ENCODE measurements at places on chromosomes 4 and X.
A peak's percentile ranks its signal among the peaks of the same experiment; 100 is the strongest.

GRCh38 chr4:119286377-119287002, 35.4 kb downstream of the FABP2 start:
- no peak for DNase-seq

DNA sequence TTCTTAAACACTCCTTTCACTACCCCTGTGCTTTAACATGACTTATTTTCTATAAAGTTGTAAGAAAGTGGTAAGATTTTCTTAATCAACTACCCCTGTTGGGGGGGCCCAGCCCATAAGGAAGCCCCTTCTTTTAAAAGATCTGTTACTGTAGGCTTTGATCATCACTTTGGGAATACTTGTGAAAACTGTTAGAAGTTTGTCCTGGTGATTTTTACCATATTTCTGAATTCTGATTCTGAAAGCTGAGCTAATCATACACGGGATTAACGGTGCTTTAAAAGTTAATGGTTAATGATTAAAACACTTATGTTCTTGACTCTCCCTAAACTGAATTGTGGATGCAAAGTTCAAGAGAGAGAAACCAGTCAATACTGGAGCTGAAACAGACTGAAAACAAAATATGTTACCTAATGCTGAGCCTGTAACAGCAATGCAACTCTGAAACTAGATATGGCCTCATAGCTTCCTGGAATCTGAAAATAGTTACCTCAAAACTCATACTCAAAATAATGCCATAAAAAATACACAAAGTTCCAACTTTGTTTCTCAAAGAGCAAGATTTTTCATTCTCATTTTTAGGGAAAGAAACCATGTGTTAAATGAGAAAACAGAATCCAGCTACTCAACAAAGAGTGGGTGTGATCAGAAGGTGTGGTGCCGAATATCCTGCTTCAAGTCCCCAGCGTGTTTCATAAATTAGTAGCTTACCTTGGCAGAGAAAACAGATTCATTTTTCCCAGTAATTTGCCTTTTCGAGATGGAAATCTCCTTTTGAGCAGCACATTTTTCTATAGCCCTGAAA, 31.6 kb downstream of the ADH7 start:
- DNase-seq: no peak

- DNase-seq: no peak
These were observed 48.5 kb upstream of the MYOZ2 start for GRCh38 chr4:119087121-119087520.

DNA sequence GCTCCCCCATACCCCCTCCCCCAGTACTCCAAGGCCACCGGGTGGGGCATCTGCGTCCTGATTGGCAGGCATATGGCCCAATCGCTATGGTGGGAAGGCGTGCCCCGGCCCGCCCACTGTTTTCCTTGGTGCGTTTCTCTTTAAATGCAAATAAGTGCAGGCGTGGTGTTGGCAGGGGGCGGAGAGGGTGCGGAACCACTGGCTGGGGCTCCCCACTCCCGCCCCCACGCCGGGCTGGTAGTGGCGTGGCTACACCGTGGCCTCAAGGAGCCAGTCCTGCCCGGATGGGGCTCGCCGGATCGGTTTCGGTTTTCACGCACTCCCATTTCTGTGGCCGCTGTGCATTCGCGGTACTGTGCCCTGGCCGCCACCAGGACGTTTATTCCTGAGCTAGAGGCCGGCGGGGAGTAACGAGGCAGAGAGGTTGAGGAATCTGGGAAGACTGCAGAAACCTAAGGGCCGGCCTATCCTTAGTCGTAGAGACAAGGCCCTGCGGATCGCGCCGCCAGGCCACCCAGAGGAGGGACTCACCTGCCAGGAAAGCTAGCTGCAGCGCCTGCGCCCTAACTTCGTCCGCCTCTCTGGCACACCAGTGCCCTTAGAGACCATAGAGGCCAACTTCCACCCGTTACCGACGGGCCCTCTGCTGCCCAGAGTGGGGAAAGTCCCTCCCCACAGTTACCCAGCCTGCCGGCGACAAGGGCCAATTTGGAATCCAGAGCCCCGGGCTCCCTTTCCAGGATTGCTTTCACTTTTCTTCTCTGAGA, 410 bp upstream of the AMER1 start:
- DNase-seq: peak; percentile 62

DNA sequence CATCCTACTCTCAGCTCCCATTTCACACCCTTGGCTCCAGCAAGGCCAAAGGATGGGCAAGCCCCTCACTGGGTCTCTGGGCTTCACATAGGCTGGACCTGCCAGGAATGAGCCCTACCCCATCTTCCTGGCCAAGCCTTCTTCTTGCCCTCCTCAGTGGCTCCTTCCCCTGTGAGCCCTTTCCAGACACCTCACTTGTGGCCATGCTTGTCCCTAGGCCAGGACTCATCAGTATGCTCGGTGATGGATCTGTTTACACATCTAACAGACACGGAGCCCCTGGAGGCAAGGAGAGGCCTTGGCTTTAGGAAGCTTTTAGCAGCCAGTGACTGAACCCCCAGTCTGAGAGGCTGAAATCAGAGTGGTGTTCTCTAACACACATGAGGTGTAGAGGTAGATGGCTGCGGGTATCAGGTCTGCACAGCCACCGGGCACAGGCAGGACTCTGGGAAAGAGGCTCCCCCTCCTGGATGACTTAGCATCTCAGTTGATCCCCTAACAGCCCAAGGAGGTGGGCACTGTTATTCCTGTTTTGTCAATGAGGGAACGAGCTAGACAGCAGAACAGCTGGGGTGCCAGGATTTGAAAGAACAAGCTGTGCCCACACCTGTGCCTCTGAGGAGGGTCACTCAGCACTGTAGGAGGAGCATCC, 44.8 kb downstream of the PPP2R2C start:
- DNase-seq: no peak

GRCh38 chrX:121333942-121334341, 286.5 kb downstream of the GLUD2 start:
- DNase-seq: no peak

GRCh38 chrX:39149761-39150160, 348.5 kb downstream of the MID1IP1 start:
- peak; percentile 26 for DNase-seq

DNA sequence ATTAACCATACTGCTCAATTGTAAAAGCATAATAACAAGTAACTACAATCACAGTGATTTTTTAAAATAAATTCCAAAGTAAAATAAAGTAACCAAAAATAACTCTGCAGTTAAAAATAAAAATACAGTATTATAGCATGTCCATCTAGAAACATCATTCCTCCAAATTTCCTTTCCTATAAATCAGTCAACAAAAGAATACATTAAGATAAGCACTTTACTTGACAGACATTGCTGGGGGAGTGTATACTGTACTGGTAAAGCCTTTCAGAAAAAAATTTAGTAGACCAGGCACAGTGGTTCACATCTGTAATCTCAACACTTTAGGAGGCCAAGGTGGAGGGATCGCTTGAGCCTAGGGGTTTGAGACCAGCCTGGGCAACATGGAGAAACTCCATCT, 91.1 kb downstream of the LRBA start:
- DNase-seq: no peak

GRCh38 chrX:30513284-30513683, 64.3 kb downstream of the TASL start:
- DNase-seq: no peak

GRCh38 chr4:153233761-153234371, 29.6 kb downstream of the TRIM2 start:
- no peak for DNase-seq

DNA sequence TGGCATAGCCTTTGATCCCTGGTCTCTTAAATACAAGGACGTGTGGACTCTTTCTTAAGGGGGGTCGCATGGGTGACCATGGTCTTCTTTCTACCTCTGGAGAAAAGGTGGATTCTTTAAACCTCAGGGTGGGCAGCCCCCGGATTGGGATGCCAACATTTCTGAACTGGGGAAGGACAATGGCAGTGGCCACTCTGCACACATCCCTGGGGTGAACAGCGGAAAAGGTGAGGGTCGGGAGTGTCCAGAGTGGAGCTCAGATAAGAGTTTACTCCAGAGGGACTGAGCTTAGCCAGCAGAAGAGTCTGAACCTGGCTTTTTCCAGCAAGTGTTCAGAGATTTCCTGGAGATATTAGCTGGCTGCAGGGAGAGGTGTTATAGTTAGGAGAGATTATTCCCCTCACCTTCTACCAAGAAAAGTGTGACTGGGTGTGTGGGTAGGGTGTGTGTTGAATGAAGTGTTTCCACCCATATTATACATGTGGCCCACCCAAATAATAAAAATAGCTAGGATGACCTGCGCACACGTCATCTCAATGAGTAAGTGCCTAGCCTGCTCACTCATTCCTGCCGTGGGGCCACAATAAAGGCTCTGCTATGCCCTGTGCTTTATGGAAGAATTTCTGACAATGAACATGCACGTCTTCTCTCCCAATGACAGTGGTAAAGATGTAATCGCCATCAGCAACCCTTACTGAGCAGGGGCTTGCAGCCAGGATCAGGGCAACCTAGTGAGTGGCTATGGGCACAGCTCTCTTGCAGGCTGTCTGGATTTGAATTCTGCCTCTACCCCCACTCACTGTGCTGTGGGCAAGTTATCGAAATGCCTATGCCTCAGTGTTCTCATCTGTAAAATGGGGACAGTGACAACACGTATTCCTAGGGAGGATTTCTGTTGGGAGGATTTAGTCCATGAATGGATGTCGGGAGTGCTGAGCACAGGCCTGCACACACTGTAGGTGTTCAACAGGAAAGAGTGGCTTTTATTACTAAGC, 76.6 kb downstream of the SLC2A9 start:
- DNase-seq: no peak

DNA sequence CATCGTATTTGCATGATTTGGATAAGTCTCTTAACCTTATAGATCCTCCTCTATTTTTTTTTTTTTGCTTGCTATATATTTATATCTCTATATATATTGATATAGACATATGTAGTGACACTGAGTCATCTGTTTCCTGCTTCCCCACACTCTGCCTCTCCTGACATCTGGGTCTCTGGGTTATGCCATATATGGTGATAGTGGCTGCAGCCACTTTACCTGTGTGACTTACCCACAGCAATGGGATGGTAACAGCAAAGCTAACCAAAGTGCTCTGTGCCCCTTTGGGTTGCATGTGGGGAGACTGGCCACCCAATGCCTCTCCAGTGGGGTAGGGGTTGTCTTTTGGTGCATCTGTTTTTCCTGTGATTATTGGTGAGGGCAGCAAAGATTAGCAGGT, 14.5 kb downstream of the CMC4 start:
- no peak for DNase-seq

DNA sequence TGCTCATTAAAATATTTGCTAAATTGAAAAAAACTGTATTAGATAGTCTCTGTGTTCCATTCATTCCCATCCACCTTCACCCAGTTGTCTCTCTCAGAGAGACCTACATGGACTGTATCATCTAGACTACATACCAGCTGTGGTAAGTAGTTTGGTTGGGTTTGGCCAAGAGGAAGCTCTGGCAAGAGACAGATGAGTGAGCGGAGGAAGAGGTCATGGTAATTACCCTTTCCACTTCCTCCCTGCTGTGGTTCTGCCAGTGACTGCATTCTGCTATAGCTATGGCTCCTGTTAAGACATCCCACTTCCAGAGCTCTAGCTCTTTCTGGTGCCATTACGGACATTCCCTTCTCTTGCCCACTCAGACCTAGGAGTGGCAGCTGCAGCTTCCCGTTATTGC, 239.0 kb upstream of the MID1 start:
- no peak for DNase-seq

- no peak for DNase-seq
These were observed 460.9 kb upstream of the FAT1 start for GRCh38 chr4:187184508-187184907.
